ENCODE measurements at places on chromosomes 5 and 9.

- no peak for DNase-seq
Observed at GRCh38 chr5:128615578-128615977, 77.5 kb upstream of the FBN2 start.

- DNase-seq, result no peak
Observed at GRCh38 chr5:144194144-144194543, 23.5 kb downstream of the KCTD16 start.

GRCh38 chr5:129358069-129358468 lies 102.0 kb upstream of the ADAMTS19 start:
- DNase-seq, result no peak

- no peak for DNase-seq
Observed at GRCh38 chr5:135887447-135887864, 8.2 kb downstream of the IL9 start.

DNA sequence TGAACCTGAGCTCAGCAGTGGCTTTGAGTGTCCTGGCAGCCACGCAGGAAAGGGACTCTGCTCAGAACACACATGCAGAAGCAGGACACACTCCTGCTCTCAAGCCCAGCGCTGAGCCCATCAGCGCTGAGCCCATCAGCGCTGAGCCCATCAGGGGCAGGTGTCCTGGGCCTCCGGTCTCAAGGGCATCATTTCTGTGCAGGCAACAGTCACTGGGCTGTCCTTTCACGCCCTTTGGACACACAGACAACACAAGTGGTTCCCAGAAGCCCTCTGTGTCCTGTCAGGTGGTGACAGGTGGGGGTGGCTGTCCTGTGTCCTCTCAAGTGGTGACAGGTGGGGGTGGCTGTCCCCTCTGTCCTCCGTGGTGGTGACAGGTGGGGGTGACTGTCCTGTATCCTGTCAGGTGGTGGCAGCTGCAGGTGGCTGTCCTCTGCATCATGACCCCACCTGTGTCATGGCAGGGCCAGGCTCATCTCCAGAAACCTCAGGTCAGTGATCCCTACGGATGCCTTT lies 39.0 kb upstream of the CLPTM1L start:
- no peak for DNase-seq
